Mesendoderm (in vitro differentiated cells): ENCODE measurements at places on chromosomes 12 and 14.

GRCh38 chr12:87847147-87847546 lies 182.1 kb downstream of the C12orf50 start:
- peak; percentile 28 for DNase-seq
- H3K27ac ChIP-seq, result no peak overlapping the region
- no peak overlapping the region for H3K4me3 ChIP-seq
- H3K36me3 ChIP-seq, result no peaks in the 10 kb centered on the region
- H3K4me1 ChIP-seq, result no peaks in the 10 kb centered on the region

- H3K4me3 ChIP-seq, result no peak overlapping the region
- H3K4me1 ChIP-seq, result no peaks in the 10 kb centered on the region
- H3K36me3 ChIP-seq, result no peaks in the 10 kb centered on the region
Observed at GRCh38 chr12:3125674-3126073, 48.5 kb downstream of the TSPAN9 start.

DNA sequence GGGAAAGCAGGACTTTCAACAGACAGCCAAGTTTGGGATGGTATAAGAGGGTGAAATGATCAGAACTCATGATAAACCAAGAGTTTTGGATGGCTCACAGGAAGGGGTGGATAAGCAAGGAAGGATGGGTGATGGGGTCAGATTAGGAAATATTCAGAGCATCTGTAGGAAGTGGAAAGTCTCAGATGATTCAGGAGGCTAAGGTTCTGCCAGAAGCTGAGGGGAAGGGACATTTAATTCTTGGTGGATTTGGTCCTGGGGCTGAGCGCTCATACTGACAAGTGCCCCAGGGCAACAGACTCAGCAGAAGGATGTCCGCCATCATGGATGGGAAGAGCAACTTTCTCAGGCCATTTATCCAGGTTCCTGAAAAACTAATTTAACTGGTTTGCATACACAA lies 28.4 kb upstream of the BDKRB2 start:
- no peaks in the 10 kb centered on the region for H3K4me1 ChIP-seq
- H3K4me3 ChIP-seq, result no peak overlapping the region
- no peak overlapping the region for H3K27ac ChIP-seq

- H3K4me1 ChIP-seq, result peaks cover under 1% of the 10 kb centered on the region
- H3K4me3 ChIP-seq, result no peak overlapping the region
- no peak overlapping the region for H3K27ac ChIP-seq
- peak; percentile 61 for DNase-seq
- H3K27me3 ChIP-seq, result peaks cover 31% of the 10 kb centered on the region
Observed at GRCh38 chr12:49959685-49960473, 1.8 kb upstream of the AQP5 start.

DNA sequence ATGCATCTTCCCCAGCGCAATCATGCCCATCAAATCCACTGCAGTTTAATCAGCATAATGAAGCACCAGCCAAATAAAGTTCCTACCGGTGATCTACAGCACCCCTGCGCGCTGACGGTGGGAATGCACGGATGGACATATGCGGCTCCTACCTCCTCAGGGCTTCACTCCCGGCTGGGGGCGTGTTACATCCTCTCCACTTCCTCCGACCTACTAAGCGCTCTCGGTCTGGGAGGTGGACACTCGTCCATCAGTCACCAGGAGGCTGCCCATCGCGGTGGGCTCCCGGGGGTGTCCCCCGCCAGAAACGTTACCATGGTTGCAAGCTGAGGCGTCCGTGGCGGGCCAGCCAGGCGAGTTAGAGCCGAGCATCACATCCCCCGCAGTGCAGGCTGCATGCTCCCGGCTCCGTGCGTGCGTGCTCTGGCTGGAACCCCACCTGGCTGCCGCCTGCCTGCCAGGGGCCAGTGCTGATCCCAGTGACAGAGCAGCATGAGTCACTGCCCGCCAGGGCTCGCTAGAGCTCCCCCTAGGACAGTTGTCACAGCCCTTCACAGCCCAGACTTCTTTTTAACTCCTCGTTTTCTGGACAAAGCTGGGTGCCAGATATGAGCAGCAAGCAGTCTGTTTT lies 73.0 kb downstream of the CIT start:
- peak; percentile 94 for DNase-seq
- H3K27ac ChIP-seq, result no peak overlapping the region
- no peaks in the 10 kb centered on the region for H3K27me3 ChIP-seq
- no peak overlapping the region for H3K4me3 ChIP-seq
- no peaks in the 10 kb centered on the region for H3K36me3 ChIP-seq
- peaks cover 6% of the 10 kb centered on the region for H3K4me1 ChIP-seq
